ENCODE measurements at places on chromosomes 11 and 22. TPM values are rescaled to one million over a fixed set of nuclear protein-coding genes. Genes with fewer than 3 reads are reported as not detected.

- no peak for DNase-seq
Measured at GRCh38 chr11:46519351-46519750, 74.5 kb downstream of the AMBRA1 start.

- no peak for DNase-seq
Measured at GRCh38 chr11:10751581-10751940, 515 bp downstream of the CTR9 start.

DNA sequence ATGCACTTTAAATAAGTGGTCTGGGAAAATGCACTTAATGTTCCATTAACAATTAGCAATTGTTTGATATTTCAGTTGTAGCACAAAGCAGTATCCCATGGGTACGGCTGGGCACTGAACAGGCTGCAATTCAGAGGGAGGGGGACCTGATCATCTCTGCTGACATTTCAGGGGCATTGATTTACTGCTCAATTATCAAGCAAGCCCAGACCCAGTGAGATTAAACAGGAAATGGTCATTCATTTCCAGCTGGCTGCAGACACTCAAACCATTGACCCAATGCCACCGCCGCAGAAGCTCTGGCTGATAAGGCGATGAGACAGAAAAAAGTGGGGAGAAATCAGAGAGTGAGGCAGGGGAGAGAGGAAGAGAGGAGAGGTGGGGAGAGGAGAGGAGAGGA, 1.2 kb downstream of the GPR83 start:
- no peak for DNase-seq

DNA sequence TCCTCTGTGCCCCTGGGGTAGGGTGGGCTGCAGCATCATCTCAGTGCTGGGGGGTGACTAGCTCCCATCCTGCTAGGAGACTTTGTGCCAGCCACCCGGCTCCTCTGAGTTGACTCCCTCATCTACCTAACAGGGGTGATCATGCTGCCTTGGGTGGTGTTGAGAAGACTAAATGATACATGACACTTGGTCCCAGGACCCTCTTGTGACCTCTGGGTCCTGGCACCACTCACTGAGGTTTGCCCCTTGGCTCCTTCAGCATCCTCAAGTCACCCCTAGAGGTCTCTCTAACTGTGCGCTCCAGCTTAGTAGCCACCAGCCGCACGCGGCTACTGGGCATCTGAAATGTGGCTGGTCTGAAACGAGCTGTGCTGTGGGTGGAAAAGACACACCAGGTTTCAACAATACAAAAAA, 72.1 kb downstream of the LRRC32 start:
- DNase-seq = no peak

DNA sequence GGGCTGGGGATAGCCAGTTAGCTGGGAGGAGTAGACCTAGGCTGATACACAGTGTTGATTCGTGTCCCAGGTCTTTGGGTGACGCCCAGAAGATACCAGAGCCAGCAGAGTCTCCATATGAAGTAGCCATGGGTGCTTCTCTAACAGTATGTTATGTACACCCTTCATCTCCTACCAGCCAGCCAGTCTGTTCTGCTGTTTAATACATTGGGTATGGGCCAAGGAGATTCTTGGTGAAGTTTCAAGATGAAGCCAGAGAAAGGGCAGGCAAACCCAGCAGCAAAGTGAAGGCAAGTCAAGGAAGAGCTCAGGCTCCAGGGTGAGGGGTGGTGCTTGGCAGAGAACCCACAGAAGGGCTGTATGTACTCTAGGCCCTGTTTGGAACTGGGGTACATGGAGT, 56.4 kb downstream of the PPFIBP2 start:
- no peak for DNase-seq

- DNase-seq = no peak
Measured at GRCh38 chr11:42840860-42841259, 470.9 kb upstream of the API5 start.

- DNase-seq = no peak
Measured at GRCh38 chr11:87019613-87020271, 18.0 kb upstream of the TMEM135 start.

GRCh38 chr22:19506212-19506611, 18.0 kb downstream of the CLDN5 start:
- DNase-seq = no peak

- DNase-seq = no peak
Measured at GRCh38 chr11:23013509-23013908, 153.2 kb upstream of the CCDC179 start.

DNA sequence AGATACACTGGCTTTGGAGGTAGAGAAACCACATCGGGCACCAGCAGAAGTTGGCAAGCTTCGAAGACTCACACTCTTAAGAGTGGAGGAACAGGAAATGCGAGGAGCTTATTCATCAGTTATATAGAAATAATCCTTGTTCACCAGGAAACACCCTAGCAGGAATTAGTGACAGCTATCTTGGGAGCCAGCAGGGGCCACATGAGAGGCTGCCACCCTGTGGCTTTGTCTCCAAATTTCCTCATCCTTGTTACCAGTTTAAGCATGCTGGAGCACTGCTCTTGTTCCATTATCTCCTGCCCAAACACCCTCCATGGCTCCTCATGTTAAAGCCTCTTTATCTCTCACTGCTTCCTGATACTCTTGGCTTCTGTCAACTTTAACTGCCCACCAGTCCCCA, 131.0 kb downstream of the PLEKHA7 start:
- no peak for DNase-seq

GRCh38 chr11:2697866-2698265, 1.9 kb downstream of the KCNQ1OT1 start:
- DNase-seq = no peak

- peak; percentile 11 for DNase-seq
Measured at GRCh38 chr11:27698872-27699241, 1.4 kb downstream of the BDNF start.

DNA sequence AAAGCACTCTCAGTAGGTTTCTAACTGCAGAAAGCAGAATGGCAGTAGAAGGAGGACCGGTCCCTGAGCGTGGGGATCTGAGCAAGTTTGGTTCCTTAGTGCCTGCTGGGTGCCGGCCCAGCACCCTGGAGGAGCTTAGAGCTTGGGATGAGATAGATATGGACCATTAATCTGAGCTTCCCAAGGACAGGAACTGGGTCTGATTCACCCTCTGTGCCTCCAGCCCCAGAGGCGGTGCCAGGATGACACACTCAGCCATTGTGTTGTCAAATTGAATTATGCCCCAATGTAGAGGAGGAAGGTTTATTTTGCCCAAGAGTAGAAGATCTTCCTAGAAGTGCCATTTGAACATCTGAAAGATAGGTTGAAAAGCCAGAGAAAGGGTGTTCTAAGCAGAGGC, 4.3 kb downstream of the ZC3H7B start:
- DNase-seq = no peak

DNA sequence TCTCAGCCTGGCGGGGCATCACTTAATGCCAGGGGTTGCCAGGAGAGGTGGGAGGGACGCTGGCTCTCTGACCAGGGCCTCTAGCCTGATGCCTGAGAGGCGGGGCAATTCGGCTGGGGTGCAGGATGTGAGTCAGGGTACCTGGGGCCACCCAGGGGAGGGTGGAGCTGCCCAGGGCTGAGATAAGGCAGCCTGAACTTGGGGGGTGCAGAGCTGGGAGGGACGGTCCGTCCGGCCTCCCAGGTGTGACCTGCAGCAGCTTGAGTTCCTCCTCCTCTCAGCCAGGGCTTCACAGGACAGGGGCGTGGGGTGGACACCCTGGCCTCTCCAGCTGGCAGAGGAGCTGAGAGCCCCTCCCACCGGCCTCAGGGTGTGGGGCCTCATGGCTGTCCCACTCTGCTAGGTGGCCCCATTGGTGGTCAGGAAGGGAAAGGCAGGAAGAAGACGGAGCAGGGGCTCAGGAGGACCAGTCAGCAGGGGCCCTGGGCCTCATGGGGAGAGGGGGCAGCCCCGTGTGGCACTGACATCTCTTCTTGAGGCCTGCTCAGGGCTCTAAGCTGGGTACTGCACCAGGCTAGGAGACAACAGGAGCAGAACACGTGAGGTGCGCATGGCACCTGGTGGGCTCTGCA, 942 bp upstream of the RPS6KA4 start:
- DNase-seq = no peak

KDM4D gene
- 0.32 TPM for total RNA-seq

KCNK4 gene
- not detected for total RNA-seq

VPREB1 gene
- not detected for total RNA-seq

ATG2A gene
- total RNA-seq = 47.3 TPM

IL10RA gene
- total RNA-seq = 406 TPM

MS4A12 gene
- not detected for total RNA-seq

HTR3B gene
- not detected for total RNA-seq

TEAD1 gene
- total RNA-seq = 1.1 TPM

SULT4A1 gene
- total RNA-seq = not detected

ART1 gene
- not detected for total RNA-seq

UCP3 gene
- 4.8 TPM for total RNA-seq

TUB gene
- total RNA-seq = 0.36 TPM

MCAM gene
- 0.28 TPM for total RNA-seq

SLC22A8 gene
- total RNA-seq = not detected

MB gene
- not detected for total RNA-seq
